ENCODE measurements at places on chromosomes 5 and 9.
A peak's percentile ranks its signal among the peaks of the same experiment; 100 is the strongest.

DNA sequence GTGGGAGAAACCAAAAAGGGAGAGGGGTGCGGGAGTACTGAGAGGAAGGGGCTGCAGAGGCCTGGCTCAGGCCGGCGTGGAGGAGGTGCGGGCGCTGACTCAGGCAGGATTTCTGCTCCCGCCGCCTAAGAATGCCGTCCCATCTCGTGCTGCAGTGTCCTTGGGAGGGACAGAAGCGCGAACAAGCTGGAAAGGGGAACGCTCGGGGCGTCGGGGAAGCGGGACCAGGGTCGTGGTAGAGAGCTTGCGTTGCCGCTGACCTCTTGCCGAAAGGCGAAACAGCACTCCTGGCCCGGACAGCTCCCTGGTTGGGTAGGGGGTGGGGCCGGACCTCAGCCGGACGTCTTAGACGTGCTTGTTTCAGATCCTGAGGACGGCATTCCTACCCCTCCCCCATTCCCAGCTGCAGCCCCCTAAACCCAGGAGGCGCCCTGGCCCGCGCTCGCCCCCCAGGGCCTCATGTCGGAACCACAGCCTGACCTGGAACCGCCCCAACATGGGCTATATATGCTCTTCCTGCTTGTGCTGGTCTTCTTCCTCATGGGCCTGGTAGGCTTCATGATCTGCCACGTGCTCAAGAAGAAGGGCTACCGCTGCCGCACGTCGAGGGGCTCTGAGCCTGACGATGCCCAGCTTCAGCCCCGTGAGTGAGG, 1.1 kb downstream of the RELL2 start:
- peak; percentile 76 for DNase-seq

DNA sequence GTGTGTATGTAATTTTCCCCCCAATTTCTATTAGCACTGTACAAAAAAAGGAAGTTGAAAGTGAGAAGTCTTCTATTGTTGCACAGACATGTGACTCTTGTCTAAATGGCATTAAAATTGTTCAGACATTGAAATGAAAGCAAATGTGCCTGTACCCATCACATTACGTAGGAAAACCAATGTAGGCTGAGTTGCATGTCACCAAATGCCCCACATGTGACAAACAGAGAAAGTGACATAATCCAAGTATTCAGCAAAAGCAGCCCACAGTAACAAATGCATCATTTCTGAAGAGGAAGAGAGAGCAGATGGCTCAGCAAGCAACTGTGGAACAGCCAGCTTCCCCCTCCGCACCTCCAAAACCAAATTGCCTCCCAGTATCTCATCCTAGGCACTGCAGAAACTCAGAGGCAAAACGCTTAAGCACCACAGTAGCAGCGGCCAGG, 161.5 kb upstream of the NR4A3 start:
- DNase-seq, result no peak

DNA sequence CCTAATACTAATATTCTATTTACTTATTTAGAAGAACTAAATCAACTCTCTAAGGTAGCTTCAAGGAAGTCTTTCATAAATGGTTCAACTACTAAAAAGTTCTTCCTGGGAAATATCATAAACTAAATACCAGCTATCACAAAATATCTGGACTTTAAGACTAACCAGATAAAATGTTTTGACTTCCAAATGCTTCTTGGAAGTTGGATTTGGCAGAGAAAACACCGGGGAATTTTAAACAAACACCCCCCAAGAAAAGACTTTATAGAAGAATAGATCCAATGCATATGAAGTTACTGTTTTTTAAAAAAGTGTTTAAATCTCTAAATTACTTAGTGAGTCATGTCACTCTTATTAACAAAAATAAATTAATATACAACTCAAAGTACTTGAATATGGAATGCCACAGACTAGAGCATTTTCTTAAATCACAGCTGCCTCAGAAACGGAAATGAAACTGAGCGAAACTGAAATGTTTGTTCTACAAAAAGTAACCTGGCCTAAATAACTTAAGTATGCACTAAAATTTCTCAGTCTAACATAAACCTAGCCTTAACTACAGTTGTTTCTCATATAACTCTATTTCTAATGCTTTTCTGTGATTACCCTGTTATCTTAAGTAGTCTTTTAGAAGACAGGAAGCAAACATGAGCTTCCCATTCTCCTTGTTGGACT, 6.8 kb downstream of the ABCA1 start:
- no peak for DNase-seq

GRCh38 chr5:36363101-36363500, 61.4 kb upstream of the RANBP3L start:
- DNase-seq, result no peak

DNA sequence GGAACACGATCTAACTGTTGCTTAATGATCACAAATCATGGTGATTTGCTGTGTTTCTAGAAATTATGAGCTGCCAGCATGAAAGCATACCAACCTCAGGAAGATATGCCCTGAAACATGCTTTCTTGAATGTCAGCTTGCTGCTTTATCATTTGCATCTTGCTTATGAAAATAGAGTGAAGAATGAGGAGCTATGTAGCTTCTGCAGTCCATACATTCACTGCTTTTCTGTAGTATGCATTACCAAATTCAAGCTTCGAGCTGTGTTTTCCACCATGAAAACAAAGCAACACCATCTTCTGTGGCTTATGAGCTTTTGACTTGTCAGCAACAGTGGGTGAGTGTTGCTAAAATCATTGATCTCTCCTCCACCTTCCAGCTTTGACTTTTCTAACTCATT, 16.5 kb downstream of the F2RL2 start:
- DNase-seq, result no peak

GRCh38 chr9:79765466-79765865, 193.7 kb downstream of the TLE4 start:
- DNase-seq, result no peak

DNA sequence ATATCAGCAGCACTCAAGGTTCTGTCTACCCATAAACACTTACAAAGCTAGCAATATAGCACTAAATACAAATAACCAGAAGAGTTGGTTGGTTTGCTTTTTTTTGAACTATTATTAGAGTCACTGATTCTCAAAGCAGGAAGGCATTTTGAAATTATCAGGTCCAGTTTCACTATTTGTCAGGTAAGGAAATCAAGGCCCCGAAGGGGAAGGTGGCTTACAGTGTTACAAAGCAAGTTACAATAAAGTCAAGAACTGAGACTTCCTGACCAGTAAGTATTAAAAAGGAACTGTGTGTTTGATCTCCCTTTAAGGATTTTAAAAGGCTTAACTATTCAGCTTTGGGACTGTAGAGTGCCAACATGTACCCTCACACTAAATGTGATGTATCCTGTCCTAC, 10.8 kb downstream of the C5orf15 start:
- no peak for DNase-seq

GRCh38 chr5:88675708-88676636, 207.0 kb downstream of the MEF2C start:
- DNase-seq, result no peak

DNA sequence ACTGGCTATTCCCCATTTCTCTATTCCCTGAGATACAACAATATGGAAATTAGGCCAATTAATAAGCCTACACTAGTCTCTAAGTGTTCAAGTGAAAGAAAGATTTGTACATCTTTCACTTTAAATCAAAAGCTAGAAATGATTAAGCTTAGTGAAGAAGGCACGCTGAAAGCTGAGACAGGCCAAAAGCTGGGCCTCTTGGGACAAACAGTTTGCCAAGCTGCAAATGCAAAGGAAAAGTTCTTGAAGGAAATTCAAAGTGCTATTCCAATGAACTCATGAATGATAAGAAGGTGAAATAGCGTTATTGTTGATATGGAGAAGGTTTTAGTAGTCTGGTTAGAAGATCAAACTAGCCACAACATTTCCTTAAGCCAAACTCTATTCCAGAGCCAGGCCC, 256.2 kb downstream of the ZSWIM6 start:
- DNase-seq, result no peak

DNA sequence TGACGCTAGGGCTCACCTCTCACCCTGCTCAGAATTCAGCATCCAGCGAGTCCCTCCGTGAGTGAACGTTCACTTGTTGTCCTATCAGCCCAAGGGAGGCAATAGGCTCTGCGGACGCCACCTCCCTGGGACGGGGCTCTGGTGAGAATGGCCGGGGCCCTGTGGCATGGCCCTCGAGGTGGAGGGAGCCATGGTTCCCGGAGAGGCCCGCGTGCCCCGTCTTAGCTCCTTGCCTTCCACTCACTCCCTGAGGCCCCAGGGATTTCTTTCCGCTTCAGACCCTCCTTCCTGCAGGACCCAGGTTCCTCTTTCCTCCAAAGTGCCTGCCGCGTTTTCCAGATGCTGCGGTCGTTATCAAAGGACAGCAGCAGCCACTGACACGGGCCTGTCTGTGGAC, 21.5 kb downstream of the EXOC3 start:
- DNase-seq, result no peak

DNA sequence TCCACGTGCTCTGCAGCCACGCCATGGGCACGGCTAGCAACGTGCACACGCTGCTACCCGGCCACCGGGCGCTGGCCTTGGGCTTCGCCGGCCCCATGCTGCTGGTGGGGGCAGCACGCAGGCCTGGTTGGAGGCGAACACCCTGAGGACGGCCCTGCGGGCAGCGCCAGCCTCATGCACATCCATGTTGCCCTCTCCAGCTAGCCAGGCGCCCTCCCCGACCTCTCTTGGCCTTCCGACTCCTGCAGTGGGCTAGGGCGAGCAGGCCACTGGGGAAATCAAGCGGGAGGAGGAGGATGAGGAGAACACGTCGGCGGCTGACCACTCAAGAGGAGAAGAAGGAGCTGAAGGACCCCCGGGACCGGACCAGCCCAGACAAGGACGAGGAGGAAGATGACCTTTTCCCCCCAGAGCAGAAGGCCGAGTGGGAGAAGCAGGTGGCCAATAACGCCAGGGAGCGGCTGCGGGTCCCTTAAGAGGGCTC, 73.3 kb downstream of the INSL6 start:
- DNase-seq, result no peak

DNA sequence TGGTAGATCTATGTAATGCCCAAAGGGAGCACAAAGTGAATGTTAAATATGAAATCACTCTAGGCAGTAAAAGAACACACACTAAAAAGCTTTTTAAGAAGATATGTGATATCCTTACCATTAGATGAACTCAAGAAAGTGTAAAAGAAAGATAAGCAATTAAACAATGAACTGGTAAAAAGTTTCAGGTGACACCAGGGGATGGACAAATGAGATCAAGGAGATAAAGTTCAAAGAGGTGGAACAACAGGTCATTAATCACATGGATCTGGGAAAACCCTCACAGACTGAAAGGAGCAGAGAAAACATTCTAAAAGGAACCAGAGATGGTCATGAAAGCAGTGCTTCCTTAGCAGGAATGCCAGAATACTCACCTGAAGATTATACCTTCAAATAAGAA, 40.7 kb downstream of the LHFPL2 start:
- no peak for DNase-seq

DNA sequence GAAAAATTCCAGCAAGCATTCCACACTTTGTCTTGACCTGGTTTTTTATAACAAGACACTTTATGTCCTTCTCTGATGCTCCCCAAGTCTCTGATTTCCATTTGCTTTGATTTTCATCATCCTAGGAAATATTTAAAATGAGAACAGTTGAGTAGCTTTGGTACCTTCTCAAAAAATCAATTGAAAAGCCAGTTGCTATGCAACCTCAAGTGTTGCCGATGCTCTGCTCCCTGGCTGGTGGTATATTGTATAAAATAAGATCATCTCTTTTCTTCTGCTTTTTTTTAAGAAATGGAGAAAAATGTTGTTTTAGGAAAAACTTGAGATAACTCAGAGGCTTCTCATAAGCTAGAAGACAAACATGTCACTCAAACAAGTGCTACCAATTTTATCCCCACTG, 109.7 kb downstream of the ZNF354C start:
- DNase-seq, result no peak
